ENCODE measurements at places on chromosomes 3 and 15. TPM values are rescaled to one million over a fixed set of nuclear protein-coding genes. Genes with fewer than 3 reads are reported as not detected.

The LEO1 gene
- total RNA-seq, result 17.7 TPM

The MUC13 gene
- not detected for total RNA-seq

The DNAJC13 gene
- total RNA-seq, result 25.1 TPM

The SPTBN5 gene
- total RNA-seq, result 0.16 TPM

The DLL4 gene
- total RNA-seq, result 0.54 TPM

The GOLGA8S gene
- total RNA-seq, result not detected

The ILDR1 gene
- not detected for total RNA-seq

The SEMA3B gene
- 3.4 TPM for total RNA-seq

The TRPM1 gene
- not detected for total RNA-seq

The PGBD4 gene
- total RNA-seq, result 1.4 TPM

The TGM5 gene
- not detected for total RNA-seq

The RNU5B-1 gene
- total RNA-seq, result not detected

The SCAANT1 gene
- total RNA-seq, result not detected

The GXYLT2 gene
- total RNA-seq, result 43.3 TPM

The RARB gene
- total RNA-seq, result 5.2 TPM

The CLN6 gene
- 15.3 TPM for total RNA-seq

The NPAP1 gene
- not detected for total RNA-seq

The FXR1 gene
- 82.5 TPM for total RNA-seq

The CHRNA7 gene
- 0.54 TPM for total RNA-seq

The CFAP44 gene
- 0.81 TPM for total RNA-seq

The CYP1A2 gene
- total RNA-seq, result not detected

The RNF123 gene
- total RNA-seq, result 25.1 TPM

The PLSCR5 gene
- not detected for total RNA-seq

The CYP8B1 gene
- total RNA-seq, result not detected

The FETUB gene
- not detected for total RNA-seq

The ZSCAN29 gene
- 11.9 TPM for total RNA-seq

The GHSR gene
- total RNA-seq, result not detected

The LRRC2 gene
- total RNA-seq, result 0.32 TPM

The EIF1B gene
- total RNA-seq, result 22.9 TPM

The ZNF860 gene
- 0.32 TPM for total RNA-seq

The XYLB gene
- 2.7 TPM for total RNA-seq

The STRC gene
- not detected for total RNA-seq

The NT5DC2 gene
- total RNA-seq, result 113 TPM

The ADAMTS17 gene
- total RNA-seq, result 0.90 TPM

The AP3B2 gene
- total RNA-seq, result not detected

The C2CD4B gene
- total RNA-seq, result 3.4 TPM

The B3GALNT1 gene
- 5.8 TPM for total RNA-seq

The RPL22L1 gene
- total RNA-seq, result 193 TPM

The ALS2CL gene
- total RNA-seq, result 0.32 TPM

The ITGA11 gene
- total RNA-seq, result 30.9 TPM

The TMEM212 gene
- not detected for total RNA-seq

The GLDN gene
- total RNA-seq, result not detected
